ENCODE measurements at places on chromosomes 4 and X.

GRCh38 chrX:120419463-120419862 is 49.6 kb downstream of the LAMP2 start:
- no peak overlapping the region for H3K27ac ChIP-seq
- H3K36me3 ChIP-seq: no peaks in the 10 kb centered on the region
- DNase-seq: no peak
- H3K4me1 ChIP-seq: no peaks in the 10 kb centered on the region
- H3K4me3 ChIP-seq: no peak overlapping the region

DNA sequence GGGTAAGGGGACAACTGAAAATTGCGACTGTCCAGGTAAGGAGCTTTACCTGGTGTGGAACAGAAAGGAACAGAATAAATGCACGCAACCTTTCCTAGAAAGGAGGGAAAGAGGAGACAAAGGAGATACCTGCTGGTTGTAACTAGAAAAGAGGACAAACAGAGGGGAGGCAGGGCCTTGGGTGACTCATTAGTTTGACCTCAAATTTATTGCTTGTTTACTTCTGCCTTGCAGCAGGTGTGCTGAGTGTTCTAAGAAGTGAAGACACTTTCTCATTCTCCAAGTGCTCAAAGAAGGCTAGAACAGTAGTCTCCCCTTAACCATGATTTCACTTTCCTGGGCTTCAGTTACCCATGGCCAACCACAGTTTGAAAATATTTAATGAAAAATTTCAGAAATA is 123.1 kb upstream of the BOD1L1 start:
- no peak overlapping the region for H3K27ac ChIP-seq
- H3K27me3 ChIP-seq: no peaks in the 10 kb centered on the region
- no peak for DNase-seq
- no peaks in the 10 kb centered on the region for H3K4me1 ChIP-seq
- H3K4me3 ChIP-seq: no peak overlapping the region

DNA sequence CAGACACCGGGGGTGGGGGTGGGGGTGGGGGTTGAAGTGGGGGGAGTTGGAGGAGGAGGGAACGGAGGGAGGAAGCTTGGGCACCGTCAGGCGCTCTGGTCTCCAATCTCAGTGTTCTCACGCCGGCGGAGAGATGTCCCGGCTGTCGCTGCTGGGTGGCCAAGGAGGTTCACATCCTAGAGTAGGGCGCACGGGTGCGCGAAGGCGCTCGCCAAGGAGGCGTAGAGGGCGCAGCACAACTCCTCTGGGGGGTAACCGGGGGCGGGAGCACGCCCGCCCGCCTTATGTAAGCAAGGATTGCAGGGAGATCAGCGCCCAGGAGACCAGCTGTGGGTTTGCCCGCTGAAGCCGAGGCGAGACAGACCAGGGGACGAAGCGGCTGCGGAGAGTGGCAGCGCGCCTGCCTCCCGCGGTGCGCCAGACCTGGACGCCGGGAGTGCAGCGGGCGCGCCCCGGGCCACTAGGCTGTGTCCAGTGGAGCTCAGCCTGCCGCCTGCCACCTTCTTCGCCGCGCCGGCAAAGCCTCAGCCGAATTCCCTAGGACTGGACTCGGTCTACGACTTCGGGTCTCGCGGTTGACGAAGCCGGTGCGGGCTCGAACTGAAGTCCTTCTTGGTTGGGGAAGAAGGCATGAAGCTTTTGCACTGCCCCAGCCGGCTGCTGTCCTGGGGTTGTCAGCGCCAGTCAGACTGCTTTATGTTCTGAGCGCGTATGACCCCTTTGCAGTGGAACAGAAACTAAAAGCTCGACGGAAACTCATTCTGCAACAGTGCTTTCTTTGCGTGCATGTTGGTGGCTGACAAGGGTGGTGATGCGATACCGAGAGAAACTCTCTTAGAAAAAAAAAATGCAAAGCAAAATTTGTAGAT is 707 bp upstream of the UNC5C start:
- peak overlapping the region; percentile 56 for H3K4me3 ChIP-seq
- H3K36me3 ChIP-seq: no peaks in the 10 kb centered on the region
- peaks cover 28% of the 10 kb centered on the region for H3K4me1 ChIP-seq
- no peak for DNase-seq
- H3K27ac ChIP-seq: peak overlapping the region; percentile 72

GRCh38 chr4:25817059-25817681 is 45.6 kb downstream of the SEL1L3 start:
- no peak for DNase-seq
- H3K36me3 ChIP-seq: no peaks in the 10 kb centered on the region
- H3K4me3 ChIP-seq: no peak overlapping the region
- H3K27ac ChIP-seq: no peak overlapping the region
